ENCODE measurements at places on chromosomes 1 and 21.

DNA sequence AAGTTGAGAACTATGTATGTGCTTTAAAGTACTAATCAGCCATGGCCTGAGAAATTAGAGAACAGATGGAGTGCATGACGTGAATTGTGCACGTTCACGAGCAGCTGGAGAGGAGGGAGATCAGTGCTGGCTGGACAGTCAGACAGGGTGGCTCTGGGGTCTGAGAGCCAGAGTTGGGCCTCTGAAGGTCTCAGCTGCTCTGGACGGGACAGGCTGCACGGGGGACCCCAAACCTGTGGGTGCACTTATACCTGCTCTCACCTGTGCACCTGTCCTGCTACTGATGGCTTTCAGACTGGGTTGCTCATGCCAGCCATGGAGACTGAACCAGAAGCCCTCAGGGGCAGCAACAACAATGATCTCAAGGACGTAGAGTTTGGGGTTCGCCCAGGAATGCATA lies 43.5 kb downstream of the UMODL1 start:
- DNase-seq, result no peak

DNA sequence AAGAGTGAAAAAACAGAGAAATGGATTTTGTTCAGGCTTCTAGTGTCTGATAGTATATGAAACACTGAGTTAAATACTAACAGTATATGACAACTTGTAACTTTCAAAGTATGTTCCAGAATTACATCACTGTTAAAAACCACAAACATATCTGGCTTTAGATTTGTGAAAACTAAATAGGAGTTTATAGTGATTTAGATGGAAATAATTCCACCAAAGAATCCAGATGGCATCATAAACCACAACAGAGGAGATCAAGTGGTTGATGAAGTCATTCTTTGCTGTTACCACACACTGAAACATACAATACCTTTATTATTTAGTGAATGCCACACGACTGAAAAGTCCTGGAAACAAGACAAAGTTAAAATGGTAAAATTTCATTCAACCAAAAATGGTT lies 37.2 kb downstream of the ALG14 start:
- DNase-seq, result no peak

- no peak for DNase-seq
These were observed 30.8 kb downstream of the KCNA3 start for GRCh38 chr1:110643879-110644472.

GRCh38 chr1:37465593-37466517 lies 8.5 kb upstream of the ZC3H12A start:
- DNase-seq, result no peak

DNA sequence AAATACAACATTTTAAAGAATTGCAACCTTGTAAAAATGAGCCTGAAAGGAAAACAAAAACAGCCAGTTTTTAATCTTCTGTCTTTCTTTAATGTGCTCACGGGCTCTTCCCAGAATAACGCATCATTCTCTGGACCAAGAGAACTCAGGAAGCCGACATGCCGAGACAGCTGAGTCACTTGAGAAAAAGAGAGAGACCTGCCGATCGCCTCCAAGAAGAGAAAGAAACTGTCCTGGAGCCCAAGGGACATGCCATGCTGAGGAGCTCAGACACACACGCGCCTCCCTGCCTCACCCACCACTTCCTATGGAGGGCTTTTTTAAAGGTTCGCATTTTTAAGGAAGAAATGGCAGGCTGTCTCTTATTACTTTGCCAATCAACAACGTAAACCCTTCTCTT lies 176.4 kb downstream of the ZNF281 start:
- DNase-seq, result no peak

- DNase-seq, result no peak
These were observed 30.6 kb upstream of the MCOLN3 start for GRCh38 chr1:85078903-85079302.

Measured in activated T-helper 1 cell treated with anti-CD3 and anti-CD28 coated beads, Interleukin-2, amount 50 U/mL, for 16 hours (primary cell).